ENCODE measurements at places on chromosomes 5 and 9.

DNA sequence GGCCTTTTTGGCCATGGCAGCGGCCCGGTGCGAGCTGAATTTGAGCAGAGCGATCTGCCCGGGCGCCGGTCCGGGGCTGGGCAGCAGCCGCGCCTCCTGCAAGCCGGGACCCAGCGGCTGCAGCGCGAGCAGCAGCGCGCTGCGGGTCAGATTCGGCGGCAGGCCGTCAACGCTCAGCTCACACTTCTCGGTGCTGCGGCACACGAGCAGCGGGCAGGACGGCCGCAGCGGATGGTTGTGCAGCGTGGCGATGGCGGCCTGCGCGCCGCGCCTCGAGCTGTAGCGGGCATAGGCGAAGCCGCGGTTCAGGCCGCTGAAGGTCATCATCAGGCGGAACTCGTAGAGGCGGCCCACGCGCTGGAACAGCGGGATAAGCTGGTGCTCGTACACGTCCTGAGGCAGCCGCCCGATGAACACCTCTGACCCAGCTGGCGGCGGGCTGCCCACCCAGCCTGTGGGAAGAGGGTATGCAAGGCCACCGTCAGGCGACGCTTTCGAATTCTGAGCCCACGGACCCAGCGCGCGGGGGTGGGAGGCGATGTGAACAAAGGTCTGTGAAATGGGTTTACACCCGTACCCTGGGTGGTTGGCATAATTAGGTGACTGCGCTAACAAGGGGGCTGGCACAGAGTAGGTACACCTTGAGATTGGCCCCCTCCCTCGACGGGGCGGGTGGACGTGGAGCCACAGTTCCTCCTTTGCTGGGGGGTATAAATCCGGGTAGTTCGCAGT is 755 bp downstream of the DND1 start:
- peaks cover 14% of the 10 kb centered on the region for H3K4me1 ChIP-seq
- ATAC-seq: peak; percentile 10
- no peak overlapping the region for H3K4me3 ChIP-seq
- H3K36me3 ChIP-seq: peaks cover 76% of the 10 kb centered on the region
- no peaks in the 10 kb centered on the region for H3K27me3 ChIP-seq
- H3K27ac ChIP-seq: no peak overlapping the region

- ATAC-seq: no peak
- peaks cover 17% of the 10 kb centered on the region for H3K27me3 ChIP-seq
- H3K4me3 ChIP-seq: no peak overlapping the region
- no peaks in the 10 kb centered on the region for H3K36me3 ChIP-seq
These were observed 208.3 kb downstream of the ATP10B start for GRCh38 chr5:160643616-160644240.

- no peaks in the 10 kb centered on the region for H3K36me3 ChIP-seq
- no peak for ATAC-seq
- H3K4me3 ChIP-seq: no peak overlapping the region
- no peaks in the 10 kb centered on the region for H3K4me1 ChIP-seq
These were observed 31.6 kb upstream of the ADAMTS2 start for GRCh38 chr5:179376701-179377420.

DNA sequence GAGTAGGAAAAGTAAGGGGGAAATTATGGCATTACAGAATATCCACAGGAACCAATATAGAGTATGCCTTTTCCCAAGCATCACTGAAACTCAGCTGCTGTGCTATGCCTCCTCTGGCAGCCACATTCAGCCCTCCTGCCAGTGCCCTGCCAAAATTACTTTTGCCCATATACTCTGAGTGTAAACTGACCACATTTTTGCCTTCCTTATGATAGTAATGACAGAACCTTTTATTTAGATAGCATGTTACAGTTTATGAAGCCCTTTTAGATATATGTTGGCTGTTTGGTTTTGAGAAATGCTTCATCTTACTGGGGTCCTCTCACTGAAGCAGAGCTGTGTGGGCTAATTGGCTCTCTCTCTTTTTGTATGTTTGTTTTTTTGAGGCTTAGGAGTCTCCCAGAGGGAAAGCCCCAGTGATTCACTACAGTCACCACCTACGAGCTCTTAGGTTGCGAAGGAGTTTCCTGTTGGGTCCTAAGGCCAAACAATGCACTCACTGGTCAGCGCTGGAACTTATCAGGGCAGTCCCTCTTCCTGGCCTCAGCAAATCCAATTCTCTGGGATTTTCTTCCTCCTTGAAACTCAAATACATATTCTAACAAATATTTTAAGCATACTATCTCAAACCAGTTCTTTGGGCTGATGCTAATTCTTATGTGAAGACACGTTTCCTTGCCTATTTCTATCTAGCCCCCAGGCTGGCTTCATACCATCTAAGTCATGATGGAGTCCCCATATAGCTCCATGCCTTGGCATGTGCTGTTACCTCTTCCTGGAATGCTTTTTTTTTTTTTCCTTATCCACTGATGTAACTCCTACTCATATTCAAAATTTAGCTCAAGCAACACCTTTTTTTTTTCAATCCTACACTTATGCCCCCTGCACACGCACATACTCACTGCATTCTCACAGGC is 3.7 kb downstream of the PHF24 start:
- no peak overlapping the region for H3K4me3 ChIP-seq
- H3K36me3 ChIP-seq: no peaks in the 10 kb centered on the region
- ATAC-seq: peak; percentile 48
- H3K27ac ChIP-seq: no peak overlapping the region

- H3K4me1 ChIP-seq: no peaks in the 10 kb centered on the region
- H3K36me3 ChIP-seq: no peaks in the 10 kb centered on the region
- ATAC-seq: no peak
- H3K27me3 ChIP-seq: no peaks in the 10 kb centered on the region
These were observed 55.3 kb upstream of the GALNT10 start for GRCh38 chr5:154135125-154135817.
